ENCODE measurements at places on chromosomes 11 and 22.

DNA sequence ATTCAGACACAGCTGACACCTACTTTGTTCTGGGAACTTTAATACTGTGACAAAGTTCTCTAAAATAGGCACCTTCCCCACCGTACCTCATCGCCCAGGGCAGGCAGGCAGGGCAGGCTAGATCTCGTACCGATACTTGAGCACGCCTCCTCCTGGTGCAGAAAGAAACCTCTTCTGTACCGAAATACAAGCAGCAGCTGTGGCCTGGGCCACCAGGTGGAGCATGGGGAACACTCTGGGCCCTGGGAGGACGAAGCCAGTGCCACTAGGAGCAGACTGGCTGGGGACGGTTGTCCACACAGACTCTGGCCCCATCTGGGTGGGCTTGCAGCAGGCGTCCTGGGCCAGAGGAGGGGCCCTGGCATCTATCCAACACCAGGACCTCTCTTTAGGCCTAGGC is 12.8 kb downstream of the PMM1 start:
- DNase-seq: peak; percentile 36

DNA sequence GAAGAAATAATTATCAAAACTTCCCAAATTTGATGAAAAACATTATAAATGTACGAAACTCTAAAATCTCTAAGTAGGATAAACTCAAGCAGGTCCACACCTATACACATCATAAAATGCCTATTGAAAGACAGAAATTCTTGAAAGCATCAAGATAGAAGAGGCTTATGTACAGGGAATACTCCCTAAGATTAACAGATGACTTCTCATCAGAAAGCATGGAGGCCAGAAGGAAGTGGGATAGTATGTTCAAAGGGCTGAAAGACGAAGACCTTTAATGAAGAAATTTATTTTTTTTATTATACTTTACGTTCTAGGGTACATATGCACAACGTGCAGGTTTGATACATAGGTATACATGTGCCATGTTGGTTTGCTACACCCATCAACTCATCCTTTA is 45.3 kb upstream of the KCNA4 start:
- no peak for DNase-seq

DNA sequence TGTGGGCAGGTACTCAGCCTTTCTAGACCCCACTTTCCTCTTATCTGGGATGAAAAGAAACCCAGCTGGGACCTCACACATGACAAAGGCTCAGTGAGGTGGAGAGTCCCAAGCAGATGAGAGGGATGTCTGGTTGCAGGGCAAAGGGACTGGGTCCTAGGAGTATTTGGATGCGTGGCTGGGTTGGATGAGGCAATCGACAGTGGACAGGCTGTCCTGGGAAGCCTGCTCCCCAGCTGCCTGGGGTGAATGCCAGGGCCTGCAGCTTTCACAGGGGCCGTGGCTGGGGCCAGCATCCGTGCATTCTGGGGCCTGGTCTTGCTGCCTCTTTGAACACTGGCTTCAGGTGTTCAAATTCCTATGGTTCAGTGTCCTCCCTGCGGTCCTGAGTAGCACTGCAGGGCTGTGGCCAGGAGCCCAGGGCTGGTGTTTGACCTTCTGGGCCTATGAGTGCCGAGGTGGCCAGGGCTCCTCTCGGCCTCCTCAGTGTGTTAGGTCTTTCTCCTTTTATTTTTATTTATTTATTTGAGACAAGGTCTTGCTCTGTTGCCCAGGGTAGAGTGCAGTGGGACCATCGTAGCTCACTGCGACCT is 65.3 kb downstream of the MCM5 start:
- no peak for DNase-seq

DNA sequence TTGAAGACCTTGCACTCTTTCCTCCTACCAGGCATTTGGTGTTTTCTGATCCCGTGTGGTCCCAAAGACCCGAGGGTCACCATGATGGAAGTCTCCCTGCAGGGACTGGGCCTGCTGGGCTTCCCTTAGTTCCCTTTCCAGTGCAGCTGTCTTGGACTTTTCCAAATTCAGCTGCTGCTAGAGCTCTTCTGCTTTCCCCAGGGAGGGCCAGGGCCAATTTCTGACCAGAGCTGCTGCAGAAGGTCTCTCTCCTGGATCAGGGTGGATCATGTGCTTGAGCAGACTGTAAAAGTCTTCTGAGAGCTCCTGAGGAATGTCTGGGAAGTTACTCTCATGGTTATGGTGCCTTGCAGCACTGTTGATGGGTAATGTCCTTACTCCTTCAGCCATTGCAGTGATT is 23.2 kb downstream of the LDLRAD3 start:
- DNase-seq: no peak

DNA sequence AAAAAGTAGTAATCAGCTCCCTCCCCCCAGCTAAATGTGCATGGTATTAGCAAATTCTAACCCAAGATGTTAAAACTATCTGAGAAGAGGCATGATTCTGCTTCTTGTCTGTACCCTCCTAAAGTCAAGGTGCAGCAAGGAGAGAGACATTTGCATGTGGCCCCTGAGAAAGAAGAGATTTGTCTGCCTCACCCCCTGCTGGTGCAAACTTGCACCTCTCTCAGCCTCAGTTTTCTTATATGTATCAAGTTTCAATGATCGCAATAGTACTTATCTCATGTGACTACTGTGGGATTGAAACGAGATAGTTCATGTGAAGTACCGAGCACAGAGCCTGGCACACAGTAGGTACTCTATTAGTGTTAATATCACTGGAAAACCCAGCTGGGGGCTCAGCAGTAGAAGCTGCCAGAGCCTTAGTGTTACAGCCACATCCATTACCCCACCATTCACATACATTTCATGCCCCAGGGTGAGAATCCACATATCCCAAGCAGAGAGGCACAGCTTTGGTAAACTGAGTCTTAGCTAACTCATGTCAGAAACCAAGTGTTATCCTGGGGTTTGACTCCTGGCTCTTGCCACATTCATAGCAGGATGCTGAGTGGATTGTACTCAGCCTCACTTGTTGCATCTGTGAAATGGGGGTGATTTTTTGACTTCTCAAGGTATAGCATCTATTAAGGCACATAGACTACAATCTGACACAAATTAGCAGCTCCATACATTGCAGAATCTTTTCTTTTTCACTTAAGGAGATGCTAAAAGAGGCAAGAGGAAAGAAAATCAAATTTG is 24.9 kb downstream of the CD44 start:
- DNase-seq: peak; percentile 72

Data from CD4-positive, alpha-beta T cell treated with Interleukin-4 for 1 hour (primary cell).